Activated B cell treated with CpG ODN at 0.5 μM for 24 hours (primary cell): ENCODE measurements at places on chromosomes 12 and 14.

DNA sequence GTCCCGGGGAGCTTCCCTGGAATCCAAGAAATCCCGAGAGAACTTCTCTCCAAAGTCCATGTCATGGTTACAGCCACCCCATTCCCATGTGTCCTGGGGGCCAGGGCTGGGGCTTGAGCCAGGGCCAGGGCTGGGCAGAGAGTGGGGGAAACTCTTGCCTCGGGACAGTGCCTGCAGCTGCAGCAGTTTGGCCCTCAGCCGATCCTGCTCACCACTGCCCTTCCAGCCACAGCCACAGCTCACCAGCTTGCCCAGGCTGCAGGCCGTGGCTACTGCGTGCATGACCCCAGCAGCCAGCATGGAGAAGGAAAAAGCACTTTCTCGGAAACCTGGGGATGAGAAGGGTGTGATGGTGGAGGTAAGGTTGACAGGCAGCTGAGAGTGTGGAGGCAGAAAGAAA lies 3.5 kb downstream of the WNT10B start:
- no peak overlapping the region for H3K4me3 ChIP-seq
- no peak for DNase-seq
- H3K27me3 ChIP-seq: peaks cover 20% of the 10 kb centered on the region
- H3K27ac ChIP-seq: no peak overlapping the region
- H3K4me1 ChIP-seq: peaks cover 37% of the 10 kb centered on the region

- DNase-seq: no peak
- H3K27me3 ChIP-seq: peaks cover 2% of the 10 kb centered on the region
- no peaks in the 10 kb centered on the region for H3K4me1 ChIP-seq
- H3K27ac ChIP-seq: no peak overlapping the region
- H3K4me3 ChIP-seq: no peak overlapping the region
- H3K36me3 ChIP-seq: no peaks in the 10 kb centered on the region
Measured at GRCh38 chr12:28108599-28108998, 81.7 kb upstream of the CCDC91 start.

GRCh38 chr12:98911396-98911795 lies 266.3 kb downstream of the APAF1 start:
- no peak for DNase-seq
- no peaks in the 10 kb centered on the region for H3K4me1 ChIP-seq
- no peaks in the 10 kb centered on the region for H3K27me3 ChIP-seq

DNA sequence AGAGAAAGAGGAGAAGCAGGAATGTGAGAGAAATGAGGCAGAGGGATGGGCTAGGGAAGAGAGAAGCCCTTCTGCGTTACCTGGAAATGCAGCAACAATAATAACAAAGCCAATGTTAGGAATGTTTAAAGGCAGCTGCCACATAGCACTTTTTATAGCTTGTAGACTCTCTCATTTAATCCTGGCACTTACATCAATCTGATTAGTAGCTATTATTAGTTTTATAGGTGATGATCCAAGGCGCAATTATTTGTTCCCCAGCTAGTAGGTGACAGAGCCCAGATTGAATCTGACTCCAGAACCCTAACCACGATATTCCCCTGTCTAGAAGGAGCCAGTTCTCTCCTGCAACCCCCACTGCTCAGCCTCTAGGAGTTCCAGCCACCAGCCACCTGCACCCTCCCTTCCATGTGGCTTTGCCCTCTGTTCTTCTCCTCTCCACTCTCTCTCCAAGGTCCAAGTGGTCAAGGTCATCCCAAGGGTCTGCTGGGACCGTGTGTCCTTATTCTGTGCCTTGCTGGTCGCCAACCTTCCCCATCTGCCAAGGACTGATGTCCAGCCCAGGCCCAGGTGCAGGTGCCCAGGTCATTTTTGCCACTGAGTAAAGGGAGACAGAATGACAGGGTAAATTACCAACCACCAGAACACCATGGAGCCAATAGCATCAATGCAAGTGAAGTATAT lies 29.4 kb upstream of the CIPC start:
- DNase-seq: no peak
- H3K4me3 ChIP-seq: no peak overlapping the region
- H3K27me3 ChIP-seq: peaks cover 3% of the 10 kb centered on the region
- no peaks in the 10 kb centered on the region for H3K36me3 ChIP-seq
- H3K27ac ChIP-seq: no peak overlapping the region
